ENCODE measurements at places on chromosomes 2 and 18.

- no peak for DNase-seq
These were observed 7.8 kb downstream of the AGBL5 start for GRCh38 chr2:27059141-27059820.

DNA sequence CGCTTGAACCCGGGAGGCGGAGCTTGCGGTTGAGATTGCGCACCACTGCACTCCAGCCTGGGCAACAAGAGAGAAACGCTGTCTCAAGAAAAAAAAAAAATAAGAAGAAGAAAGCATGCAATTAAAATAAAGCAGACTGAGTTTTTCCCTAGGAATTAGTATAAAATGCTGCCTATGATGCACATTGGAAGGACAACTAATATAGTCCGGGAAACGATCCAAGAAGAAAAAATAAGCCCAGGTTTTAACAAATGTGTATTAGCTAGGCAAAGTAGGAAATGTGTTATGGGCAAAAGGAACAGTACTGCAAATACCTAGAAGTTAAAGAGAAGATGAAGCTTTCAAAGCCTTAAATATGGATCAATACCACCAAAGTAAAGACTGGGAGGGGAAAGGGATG lies 64.0 kb downstream of the SPIRE1 start:
- no peak for DNase-seq

DNA sequence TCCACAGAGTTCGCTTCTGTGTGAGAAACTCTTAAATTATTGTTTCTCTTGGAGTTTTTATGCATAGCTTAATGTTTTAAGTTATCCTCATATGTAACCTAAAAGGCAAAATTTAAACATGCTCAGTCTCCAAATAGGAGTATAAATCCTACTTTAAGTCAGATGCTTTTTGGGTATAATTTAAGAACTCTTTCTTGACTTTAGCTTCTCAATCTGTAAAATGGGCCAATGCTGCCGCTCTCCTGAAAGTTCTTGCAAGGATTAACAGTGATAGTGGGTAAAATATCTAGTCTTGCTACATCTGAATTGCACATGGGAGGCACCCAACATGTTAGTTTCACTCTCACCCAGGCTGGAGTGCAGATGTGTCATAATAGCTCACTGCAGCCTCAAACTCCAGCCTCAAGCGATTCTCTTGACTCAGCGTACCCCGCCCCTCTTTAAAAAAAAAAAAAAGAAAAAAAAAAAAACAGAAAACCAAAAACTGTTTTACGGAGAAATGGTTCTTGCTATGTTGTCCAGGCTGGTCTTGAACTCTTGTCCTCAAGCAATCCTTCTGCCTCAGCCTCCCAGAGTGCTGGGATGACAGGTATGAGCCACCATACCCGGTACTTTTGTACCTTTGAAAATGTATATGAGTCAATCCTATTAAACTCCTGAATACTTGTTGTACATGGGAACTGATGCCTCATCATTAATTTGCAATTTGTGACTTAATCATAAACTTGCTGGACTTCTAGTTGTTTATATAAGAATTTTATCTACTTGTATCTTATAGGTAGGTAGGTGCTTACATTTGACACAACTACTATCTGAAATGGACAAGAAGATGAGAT lies 1.8 kb downstream of the FBXO48 start:
- no peak for DNase-seq

DNA sequence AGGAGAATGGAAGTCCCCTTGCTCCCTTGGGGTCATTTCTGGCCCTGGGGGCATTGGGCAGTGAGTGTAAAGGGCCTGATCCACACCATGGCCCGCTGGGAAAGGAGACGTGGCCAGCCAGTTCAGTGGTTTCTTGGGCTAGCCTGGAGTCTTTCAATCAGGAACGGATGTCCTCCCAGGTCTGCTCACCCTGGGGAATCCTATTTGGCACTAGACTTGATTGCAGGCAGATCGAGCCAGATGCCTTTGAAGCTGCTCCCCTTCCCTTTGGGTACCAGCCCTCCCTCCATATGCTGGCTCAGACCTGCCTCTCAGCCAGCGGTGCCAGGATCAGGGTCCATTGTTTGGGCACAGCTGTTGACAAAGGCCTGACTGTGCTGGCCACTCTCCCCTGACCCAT lies 11.0 kb downstream of the FBLN7 start:
- DNase-seq, result no peak

- no peak for DNase-seq
These were observed 60.5 kb upstream of the ST3GAL5 start for GRCh38 chr2:85949280-85949679.

DNA sequence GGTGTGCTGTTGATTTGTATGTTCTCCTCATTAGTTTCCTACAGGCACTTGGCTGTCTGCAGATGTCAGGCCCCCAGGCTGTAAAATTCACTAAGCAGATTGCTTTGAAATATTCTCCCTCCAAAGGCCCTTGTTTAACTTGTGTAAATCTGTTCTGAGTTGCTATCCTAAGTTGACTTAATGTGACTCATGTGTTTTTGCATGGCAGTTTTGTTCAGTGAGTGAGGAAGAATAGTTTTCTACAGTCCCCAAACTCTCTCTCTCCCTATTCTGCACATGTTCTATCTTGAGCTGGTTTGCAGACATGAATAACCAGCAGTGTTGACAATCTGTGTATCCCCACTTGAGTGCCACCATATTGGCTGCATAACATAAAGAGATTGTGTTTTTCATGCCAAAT lies 1005.4 kb upstream of the DDX18 start:
- no peak for DNase-seq

DNA sequence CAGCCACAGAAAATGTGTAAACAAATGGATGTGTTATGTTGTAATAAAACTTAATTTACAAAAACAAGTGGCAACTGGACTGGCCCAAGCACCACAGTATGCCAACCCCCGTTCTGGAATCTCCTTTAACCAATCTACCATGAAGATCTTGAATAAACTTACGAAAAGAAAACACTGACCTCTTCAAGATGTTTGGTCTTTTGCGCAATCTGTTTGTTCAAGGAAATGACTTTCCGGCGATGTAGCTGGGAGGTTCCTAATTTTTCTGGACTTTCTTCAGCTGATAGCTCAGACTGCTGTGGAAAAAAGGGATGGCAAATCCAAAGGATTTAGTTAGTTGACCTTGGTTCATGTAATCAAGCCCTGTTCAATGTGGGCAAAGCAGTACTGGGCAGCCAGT lies 55.7 kb downstream of the CCDC93 start:
- no peak for DNase-seq

DNA sequence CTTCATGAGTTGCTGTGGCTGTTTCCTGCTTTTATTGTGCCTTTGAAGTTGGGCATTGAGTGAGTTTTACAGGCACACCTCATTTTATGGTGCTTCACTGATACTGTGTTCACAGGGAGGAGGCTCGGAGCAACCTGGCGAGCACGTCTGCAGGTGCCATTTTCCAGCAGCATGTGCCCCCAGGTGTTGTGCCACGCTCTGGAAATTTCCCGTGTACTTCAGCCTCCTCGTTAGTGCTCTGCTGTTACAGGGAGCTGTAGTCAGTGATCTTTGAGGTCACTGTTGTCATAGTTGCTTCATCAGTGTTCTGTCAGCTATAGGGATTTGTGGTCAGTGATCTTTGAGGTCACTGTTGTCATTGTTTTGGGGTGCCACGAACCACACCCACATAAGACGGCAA lies 20.1 kb downstream of the CTDP1 start:
- no peak for DNase-seq

- DNase-seq, result no peak
These were observed 54.1 kb upstream of the ACYP2 start for GRCh38 chr2:54061272-54061671.

DNA sequence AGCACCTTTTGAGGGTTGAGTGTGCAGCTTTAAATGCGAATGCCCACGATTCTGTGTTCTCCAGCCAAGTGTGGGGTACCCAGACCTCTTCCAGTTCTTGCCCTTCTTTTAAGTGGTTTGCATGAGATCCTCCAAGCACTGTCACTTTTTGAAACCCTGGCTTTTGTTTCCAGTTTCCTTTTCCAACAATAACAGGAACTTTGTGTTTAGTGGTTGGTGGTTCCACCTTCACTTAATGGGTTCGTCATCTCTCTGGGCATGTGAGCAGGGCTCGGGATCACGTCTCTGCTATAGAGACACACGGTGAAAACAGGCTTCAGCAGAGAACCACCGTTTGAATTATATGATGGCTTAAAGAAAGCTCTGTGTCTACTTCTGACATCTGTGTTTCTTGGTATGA lies 197.6 kb downstream of the LDLRAD4 start:
- DNase-seq, result no peak

GRCh38 chr18:56933472-56933871 lies 213.4 kb upstream of the BOD1L2 start:
- no peak for DNase-seq

DNA sequence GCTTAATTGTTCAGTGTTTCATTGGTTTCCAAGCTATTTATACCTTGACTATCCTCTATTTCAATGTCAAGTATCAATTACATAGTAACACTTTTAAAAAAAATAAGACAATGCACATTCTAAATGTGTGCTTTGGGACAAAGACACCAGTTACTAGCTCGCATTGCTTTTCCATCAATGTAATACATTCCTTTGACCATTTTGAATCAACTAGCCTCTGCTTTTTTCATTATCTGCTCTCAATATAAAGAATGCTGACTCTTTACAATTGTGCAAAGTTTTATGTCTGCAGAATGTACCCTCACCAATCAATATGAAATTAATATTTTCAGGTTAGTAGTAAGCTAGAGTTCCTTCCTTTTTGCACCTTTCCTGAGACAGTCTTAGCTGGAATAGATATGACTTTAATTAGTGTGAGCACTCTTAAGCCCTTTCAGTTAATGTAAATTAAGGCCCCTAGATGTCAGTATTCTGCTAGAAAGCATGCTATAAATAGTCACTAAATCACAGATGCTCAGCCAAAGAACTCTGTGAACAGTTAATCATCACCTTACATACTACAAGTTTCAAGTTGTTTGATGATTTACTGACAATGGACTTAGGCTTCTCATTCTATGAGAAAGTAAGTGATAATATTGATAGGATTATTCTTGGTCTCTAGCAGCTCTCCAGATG lies 413.6 kb downstream of the PTH2R start:
- peak; percentile 16 for DNase-seq

DNA sequence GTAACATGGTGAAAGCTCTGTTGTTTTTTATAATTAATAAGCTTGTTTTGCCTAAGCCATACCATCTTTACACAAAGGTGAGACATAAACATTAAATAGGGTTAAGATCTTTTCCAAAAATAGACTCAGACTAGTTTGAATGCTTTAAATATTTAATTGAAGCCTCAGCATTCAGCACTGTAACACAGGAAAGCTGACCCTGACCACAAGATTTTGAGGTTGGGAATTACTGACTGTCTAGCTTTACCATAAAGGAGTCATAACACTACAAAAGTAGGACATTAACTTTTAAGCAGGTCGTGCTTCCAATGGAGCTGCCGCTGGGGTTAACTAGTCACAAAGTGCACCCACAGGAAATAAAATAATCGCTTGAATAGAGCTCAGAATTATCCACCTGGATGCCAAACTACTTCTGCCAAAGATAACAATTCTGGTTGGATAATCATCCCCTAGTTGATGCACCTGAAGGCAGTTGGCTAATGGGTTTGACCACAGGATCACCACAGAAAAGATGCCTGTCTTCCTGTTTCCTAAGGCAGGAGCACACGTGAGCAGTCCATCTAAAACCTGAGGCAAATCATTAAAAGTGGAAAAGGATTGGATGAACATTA lies 106.2 kb downstream of the COBLL1 start:
- no peak for DNase-seq

- DNase-seq, result peak; percentile 80
These were observed 8.1 kb downstream of the FBXO48 start for GRCh38 chr2:68458981-68459380.

- DNase-seq, result no peak
These were observed 59.7 kb upstream of the NABP1 start for GRCh38 chr2:191618046-191618780.

- DNase-seq, result no peak
These were observed 154.5 kb downstream of the AGPS start for GRCh38 chr2:177547122-177547521.

- DNase-seq, result no peak
These were observed 141.4 kb downstream of the SCG2 start for GRCh38 chr2:223460774-223461211.

DNA sequence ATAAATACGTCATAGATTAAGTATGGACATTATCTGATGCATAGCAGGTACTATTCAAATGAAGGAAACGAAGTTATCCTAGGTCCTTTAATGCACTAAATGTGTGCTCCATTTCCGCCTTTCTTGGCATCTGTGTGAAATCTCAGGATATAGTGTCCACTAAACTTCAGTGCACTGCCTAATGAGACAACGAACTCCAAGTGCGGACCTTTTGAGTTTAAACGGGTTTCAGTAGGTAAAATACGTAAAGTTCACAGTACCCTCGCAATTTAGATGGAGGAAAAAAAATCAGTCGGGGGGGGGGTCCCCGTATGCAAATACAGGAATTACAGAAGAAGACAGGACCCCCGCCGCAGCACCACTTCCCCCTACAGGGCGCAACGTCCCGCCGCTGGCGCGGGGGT lies 729 bp upstream of the REL start:
- DNase-seq, result peak; percentile 30
